ENCODE measurements at places on chromosomes 7 and 10. TPM values are rescaled to one million over a fixed set of nuclear protein-coding genes. Genes with fewer than 3 reads are reported as not detected.
A peak's percentile ranks its signal among the peaks of the same experiment; 100 is the strongest.

DNA sequence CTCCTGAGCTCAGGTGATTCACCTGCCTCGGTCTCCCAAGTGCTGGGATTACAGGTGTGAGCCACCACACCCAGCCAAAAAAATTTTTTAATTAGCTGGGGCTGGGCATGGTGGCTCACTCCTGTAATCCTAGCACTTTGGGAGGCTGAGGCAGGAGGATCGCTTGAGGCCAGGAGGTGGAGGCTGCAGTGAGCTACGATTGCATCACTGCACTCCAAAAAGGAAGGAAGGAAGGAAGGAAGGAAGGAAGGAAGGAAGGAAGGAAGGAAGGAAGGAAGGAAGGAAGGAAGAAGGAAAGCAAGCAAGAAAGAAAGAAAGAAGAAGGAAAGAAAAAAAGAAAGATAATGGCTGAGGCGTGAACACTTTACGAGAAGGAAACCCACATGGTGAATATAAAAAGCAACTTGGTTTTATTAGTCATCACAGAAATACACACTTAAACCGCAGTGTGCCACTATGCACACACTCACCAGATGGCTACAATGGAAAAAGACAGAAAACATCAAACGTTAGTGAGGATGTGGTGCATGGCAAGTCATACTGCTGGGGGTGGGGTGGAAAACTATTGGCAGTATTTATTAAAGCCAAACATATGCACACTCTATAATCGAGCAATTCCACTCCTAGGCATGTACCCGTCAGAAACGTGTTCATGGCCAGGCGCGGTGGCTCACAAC is 4.4 kb upstream of the CCL26 start:
- H3K27me3 ChIP-seq = peaks cover 16% of the 10 kb centered on the region
- no peak overlapping the region for H3K27ac ChIP-seq
- H3K4me1 ChIP-seq = peaks cover 15% of the 10 kb centered on the region
- no peak overlapping the region for H3K4me3 ChIP-seq
- no peak for DNase-seq

DNA sequence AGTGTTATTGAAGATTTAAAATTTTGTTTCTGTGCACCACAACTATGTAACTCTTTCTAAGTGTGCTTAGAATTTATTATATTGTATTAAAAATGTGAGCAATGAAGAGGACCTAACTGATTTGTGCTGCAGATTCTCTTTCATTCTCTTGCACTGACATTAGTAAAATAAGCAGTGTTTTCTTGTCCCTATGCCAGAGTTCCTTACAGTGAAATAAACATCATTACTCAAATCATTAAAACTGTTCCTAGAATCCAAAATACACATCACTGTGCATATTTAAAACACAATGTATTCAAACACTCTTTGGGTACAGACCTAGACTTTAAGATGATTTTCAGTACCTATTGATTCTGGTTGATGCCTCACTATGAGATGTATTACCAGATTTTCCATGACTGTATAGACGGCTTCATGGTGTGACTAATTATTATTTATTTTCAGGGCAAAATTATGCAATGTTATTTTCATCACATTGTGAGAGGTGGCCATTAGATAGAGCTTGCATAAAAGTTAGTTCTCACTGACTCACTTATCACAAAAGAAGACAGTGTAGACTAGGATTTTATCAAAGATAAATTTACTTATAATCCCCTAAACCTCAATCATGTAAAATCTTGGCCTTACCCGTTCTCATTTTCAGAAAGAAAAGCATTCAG is 93.4 kb downstream of the PTPRZ1 start:
- H3K4me3 ChIP-seq = no peak overlapping the region
- no peak overlapping the region for H3K27ac ChIP-seq
- no peak for DNase-seq
- peaks cover under 1% of the 10 kb centered on the region for H3K4me1 ChIP-seq

The ZNF679 gene
- not detected for total RNA-seq

GRCh38 chr10:131658476-131659110 is 242.2 kb upstream of the PPP2R2D start:
- no peaks in the 10 kb centered on the region for H3K36me3 ChIP-seq
- DNase-seq = no peak
- H3K4me1 ChIP-seq = no peaks in the 10 kb centered on the region
- H3K27me3 ChIP-seq = no peaks in the 10 kb centered on the region
- no peak overlapping the region for H3K4me3 ChIP-seq
- H3K27ac ChIP-seq = no peak overlapping the region

The ELN gene
- 13.3 TPM for total RNA-seq

- H3K4me3 ChIP-seq = no peak overlapping the region
- peak; percentile 93 for DNase-seq
- H3K36me3 ChIP-seq = peaks cover 23% of the 10 kb centered on the region
- H3K27me3 ChIP-seq = no peaks in the 10 kb centered on the region
Observed at GRCh38 chr10:72337039-72337629, 17.6 kb downstream of the DNAJB12 start.

The VKORC1L1 gene
- 23.1 TPM for total RNA-seq

The FAM25G gene
- not detected for total RNA-seq

- peaks cover 34% of the 10 kb centered on the region for H3K36me3 ChIP-seq
- no peak overlapping the region for H3K4me3 ChIP-seq
- no peaks in the 10 kb centered on the region for H3K4me1 ChIP-seq
- H3K27me3 ChIP-seq = no peaks in the 10 kb centered on the region
- DNase-seq = no peak
- no peak overlapping the region for H3K27ac ChIP-seq
Observed at GRCh38 chr7:129010075-129010474, 44.8 kb downstream of the TNPO3 start.

- no peaks in the 10 kb centered on the region for H3K4me1 ChIP-seq
- no peak overlapping the region for H3K27ac ChIP-seq
- no peak overlapping the region for H3K4me3 ChIP-seq
- no peaks in the 10 kb centered on the region for H3K27me3 ChIP-seq
Observed at GRCh38 chr7:88057655-88058054, 123.6 kb downstream of the ADAM22 start.
